ENCODE measurements at places on chromosomes 7 and 10. TPM values are rescaled to one million over a fixed set of nuclear protein-coding genes. Genes with fewer than 3 reads are reported as not detected.

CPEB3 gene
- 0.99 TPM for total RNA-seq

- DNase-seq: no peak
Measured at GRCh38 chr10:56867236-56867635, 506.2 kb upstream of the ZWINT start.

EPDR1 gene
- 7.8 TPM for total RNA-seq

GRCh38 chr10:126243971-126244370 lies 144.3 kb downstream of the ADAM12 start:
- DNase-seq: no peak

- DNase-seq: no peak
Measured at GRCh38 chr7:151690606-151691005, 170.9 kb upstream of the RHEB start.

- DNase-seq: no peak
Measured at GRCh38 chr7:108358553-108358952, 97.7 kb downstream of the NRCAM start.

DNA sequence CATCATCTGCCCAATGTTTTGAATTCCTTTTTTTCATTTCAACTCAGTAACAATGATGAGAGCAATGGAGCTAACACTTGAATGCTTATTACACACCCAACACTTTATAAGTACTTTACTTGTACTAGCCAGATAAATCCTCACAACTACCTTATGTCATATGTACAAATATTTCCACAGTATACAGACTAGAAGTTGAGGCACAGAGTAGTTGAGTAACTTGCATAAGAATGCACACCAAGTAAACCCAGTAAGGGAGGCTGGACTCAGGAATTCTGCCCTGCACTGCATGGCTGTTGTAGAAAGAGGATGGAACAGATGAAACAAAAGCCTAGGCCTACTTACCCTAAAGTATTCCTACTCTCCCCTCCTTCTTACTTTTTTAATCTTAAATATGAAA lies 15.8 kb downstream of the DPY19L1 start:
- no peak for DNase-seq

DNA sequence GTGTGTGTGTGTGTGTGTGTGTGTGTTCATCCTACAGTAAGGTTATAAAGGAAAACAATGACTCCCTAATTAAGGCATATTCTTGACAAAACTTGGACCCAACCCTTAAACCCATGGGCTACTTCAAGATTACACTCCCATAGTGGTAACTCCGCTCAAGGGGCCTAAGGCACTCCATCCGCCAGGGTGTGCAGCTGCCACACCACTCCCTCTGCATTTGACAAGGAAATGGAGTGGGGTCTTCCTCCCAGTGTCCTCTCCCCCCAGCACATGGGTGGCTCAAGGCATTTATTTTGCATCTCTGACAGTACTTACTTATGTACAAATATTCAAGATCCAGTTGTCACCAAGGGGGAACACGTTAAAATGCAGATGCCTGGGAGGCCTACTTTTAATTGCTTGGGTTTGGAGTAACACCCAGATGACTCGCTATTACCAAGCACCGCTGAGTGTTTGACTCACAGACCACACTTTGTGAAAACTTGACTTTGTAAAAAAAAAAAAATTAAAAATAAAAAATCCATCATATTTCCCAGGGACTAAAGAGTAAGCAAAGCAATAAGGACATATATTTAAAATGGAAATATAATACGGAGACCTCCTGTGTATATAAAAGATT lies 53.0 kb upstream of the AGR3 start:
- no peak for DNase-seq

- no peak for DNase-seq
Measured at GRCh38 chr10:132306343-132306685, 1.4 kb downstream of the STK32C start.

RBP4 gene
- 0.99 TPM for total RNA-seq

All from endodermal cell (in vitro differentiated cells).